ENCODE measurements at places on chromosomes 4 and X.

- DNase-seq, result no peak
Measured at GRCh38 chr4:148539387-148539786, 97.2 kb upstream of the NR3C2 start.

DNA sequence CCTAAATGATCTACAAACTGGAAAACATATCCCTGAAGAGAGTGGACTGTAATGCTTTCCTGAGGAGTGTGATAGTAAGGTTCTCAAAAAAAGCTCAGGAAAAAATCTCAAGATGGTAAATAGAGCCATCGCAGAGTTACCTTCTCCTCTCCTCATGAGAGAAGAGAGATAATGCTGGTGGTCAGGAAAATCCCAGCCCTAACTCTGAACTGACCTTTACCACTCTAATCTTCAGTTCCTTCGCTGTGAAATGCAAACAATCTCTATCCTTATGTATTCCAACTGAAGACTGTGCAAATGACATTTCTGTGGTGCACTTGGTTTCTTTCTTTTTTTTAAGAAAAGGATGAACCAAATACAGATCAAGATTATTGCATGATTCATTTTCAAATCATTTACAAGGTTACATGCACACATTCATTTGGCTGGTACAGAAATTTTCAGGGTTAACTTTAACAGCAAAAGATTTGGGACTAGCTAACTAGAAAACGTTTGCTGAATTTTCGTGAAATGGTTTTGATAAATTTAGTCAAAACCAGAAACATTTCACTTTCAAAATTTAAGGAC is 8.3 kb downstream of the PPM1K start:
- no peak for DNase-seq

GRCh38 chrX:79182071-79182470 is 37.6 kb downstream of the GPR174 start:
- no peak for DNase-seq

GRCh38 chr4:109989044-109989443 is 76.4 kb downstream of the EGF start:
- no peak for DNase-seq

Measured in progenitor cell of endocrine pancreas (in vitro differentiated cells).